SHP77 (cell line): ENCODE measurements at places on chromosomes 2 and 18.

DNA sequence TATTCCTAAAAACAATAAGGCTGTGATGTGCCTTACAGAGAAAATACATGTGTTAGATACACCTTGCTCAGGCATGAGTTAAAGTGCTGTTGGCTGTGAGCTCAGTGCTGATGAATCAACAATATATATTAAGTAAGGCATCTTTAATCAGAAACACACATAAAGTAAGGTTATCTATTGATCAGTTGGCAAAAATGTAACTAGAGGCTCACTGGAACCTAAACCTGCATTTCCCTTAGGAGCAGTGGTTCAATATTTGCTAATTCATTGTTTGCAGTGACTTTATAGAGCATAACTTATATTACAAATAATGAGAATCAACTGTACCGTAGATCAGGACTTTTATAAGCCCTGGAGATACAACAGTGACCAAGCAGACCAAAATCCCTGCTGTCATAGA is 77.0 kb upstream of the CYP1B1 start:
- DNase-seq, result no peak

GRCh38 chr2:53512071-53512826 is 255.4 kb upstream of the CHAC2 start:
- DNase-seq, result no peak

DNA sequence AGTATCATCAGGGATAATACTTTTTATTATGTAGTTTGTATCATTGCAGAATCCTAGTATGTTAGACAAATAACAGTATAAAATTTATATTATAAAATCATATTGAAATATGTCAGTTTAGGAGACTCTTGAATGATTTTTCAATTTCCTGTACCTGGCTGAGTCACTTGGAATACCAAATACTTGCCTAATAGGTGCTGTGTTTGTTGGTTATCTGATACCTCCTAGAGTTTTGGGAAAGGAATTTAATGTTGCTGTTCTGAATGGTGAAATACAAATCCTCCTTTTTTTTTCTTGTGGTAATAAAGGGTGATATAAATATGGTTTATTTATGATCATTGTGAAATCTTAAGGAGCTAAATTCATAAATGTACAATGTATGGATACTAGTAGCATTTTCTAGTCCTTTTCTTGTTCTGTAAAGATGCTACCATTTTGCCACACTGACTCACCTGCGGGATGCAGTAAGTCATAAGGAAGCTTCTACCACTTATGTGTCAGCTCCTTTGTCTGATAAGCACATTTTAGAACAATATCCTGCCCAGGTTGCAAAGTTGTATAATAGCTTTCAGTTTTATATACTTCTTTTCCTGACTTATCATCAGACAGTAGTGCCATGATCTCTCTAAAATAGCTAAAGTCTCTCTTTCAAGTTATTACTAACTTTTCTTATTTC is 465.5 kb downstream of the XIRP2 start:
- no peak for DNase-seq

DNA sequence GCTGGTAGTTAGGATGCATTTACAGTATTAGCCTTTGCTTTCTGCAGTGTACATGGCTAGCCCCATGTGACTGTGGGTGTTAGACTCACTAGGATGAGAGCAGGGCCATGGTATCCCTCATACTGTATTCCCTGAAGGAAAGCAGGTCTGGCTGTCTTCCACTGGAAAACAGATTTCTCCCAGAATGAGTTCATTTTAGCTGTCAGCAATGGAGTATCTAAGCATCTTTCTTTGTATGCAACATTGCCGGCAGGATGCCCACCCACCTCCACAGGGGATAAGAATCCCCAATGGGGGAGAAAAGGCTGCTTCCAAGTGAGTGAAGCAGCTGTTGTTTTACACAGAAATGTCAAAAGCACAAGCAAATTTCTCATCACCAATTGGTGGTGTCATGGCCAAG is 142.7 kb upstream of the KLHL14 start:
- no peak for DNase-seq

- no peak for DNase-seq
Measured at GRCh38 chr2:154537024-154537423, 161.5 kb upstream of the KCNJ3 start.

DNA sequence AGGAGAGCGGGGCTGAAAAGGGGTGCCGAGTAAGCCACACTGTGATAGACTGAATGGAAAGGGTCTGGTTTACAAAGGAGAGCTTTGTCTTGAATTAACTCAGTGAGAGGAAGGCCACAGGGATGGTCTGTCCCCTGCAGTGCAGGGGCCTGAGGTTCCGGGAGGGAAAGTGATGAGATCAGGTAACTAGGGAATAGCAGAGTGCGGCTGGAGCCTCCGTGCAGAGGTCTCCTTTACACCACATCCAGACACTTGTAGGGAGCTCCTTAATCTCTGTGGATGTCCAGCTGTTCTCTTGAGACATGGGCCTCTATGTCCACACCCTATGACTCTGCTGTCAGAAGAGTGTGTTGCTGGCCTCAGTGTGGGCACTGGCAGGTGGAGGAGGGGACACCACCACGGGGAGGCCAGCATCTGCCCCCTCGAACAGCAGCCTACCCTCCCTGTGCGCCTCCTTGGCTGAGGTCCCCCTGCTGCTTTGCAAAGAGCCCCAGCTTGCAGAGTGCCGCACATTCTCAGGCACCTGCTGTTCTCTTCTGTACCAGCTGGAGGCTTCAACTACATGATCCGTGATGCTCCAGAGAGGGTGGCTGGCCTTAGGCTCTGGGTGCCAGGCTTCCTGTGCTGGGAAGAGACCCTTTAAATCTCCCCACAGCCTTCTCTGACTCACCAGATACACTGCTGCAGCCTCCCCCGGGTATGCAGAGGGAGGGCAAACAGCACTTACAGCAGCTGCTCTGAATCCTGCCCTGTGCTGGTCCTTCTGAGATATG is 25.9 kb downstream of the ENOSF1 start:
- DNase-seq, result no peak

DNA sequence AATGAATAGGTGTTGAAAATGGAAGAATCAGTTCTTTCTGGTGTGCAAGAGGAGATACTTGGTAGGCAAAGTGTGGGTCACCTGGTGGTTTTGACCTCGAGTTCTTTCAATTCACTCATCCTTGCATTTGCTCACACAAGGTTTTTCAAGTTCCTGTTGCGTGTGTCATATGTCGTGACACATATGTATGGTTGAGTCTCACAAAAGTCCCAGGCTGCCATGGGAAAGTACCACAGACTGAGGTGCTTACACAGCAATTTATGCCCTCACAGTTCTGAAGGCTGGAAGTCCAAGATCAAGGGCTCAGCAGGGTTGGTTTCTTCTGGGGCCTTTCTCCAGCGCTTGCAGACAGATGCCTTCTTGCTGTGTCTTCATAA is 64.4 kb downstream of the NCK2 start:
- no peak for DNase-seq

- no peak for DNase-seq
Measured at GRCh38 chr2:191813943-191814342, 32.9 kb downstream of the CAVIN2 start.

DNA sequence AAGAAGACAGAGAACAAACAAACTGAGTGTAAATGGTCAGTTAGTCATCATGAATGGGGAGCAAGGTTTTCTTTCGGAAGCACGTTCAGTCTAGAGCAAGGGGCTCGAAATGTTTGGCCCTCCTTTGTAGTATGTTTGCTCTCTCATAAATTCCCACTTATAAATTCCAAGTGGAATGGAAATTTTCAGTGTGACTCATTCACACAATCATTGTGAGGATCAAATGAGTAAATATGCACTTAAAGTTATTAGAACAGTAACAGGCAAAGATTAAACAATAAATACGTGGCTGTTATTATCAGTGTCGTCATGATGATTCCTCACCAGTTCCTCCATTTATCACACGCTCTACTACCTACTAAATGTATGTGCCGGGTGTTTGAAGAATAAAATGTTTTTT is 10.5 kb downstream of the CNGA3 start:
- no peak for DNase-seq
